ENCODE measurements at places on chromosomes 1 and 21. TPM values are rescaled to one million over a fixed set of nuclear protein-coding genes. Genes with fewer than 3 reads are reported as not detected.

The TRPM2 gene
- total RNA-seq, result not detected

DNA sequence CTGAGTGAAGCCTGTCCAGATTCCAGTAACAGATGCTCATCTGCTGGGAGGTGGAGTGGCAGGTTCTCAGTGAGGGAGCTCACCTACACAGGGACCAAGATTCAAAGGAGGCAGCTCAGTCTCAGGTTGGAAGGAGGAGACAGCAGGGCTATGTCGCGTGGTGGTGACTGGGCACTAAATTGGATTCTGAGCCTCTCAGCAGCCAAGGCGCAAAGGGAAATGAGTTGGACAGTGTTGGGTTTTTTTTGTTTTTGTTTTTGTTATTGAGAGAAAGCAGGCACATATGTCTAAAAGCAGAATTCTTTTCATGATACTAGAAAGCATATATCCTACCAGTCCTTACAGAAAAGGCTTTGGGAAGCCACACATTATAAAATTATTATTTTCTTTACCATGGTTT, 26.2 kb downstream of the UMODL1 start:
- no peak for DNase-seq

- DNase-seq, result peak; percentile 60
Observed at GRCh38 chr21:44295163-44295573, 4.7 kb upstream of the PFKL start.

- no peak for DNase-seq
Observed at GRCh38 chr1:27027575-27028250, 15.1 kb upstream of the TENT5B start.

DNA sequence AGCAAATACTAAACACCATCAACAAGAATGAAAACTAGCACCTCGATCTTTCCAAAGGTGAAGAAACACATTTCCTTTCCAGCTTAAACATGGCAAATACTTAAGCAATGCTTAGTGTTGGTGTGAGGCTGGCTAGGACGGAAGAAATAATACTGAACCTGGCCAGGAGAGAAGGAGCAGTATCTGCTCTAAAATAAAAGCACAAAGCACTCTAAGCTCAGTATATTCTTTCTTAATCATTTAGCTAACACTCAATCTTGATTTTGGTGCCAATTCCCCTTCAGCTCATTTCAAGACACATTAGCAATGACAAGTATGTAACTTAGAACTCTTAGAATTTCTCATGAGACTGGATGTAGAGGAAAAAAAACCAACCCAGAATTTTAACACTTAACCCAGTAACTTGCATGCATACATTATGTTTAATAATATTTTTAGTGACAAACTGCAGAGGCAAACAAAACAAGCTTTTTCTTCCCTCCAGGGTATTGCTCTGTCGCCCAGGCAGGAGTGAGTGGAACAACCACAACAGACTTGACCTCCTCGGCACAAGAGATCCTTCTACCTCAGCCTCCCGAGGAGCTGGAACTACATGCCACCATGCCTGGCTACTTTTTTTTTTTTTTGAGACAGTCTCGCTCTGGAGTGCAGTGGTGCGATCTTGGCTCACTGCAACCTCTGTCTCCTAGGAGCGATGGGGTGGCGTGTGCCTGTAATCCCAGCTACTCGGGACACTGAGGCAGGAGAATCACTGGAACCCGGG, 54.3 kb downstream of the DEGS1 start:
- no peak for DNase-seq

- DNase-seq, result no peak
Observed at GRCh38 chr1:248905662-248906008, 400 bp upstream of the PGBD2 start.

- DNase-seq, result no peak
Observed at GRCh38 chr1:92993581-92993980, 32.3 kb upstream of the DIPK1A start.

The C1orf216 gene
- total RNA-seq, result 21.6 TPM

The ATF3 gene
- total RNA-seq, result 35.3 TPM

The SELP gene
- not detected for total RNA-seq

- DNase-seq, result no peak
Observed at GRCh38 chr1:45730780-45731319, 19.6 kb downstream of the IPP start.

The FCGR3A gene
- total RNA-seq, result not detected

DNA sequence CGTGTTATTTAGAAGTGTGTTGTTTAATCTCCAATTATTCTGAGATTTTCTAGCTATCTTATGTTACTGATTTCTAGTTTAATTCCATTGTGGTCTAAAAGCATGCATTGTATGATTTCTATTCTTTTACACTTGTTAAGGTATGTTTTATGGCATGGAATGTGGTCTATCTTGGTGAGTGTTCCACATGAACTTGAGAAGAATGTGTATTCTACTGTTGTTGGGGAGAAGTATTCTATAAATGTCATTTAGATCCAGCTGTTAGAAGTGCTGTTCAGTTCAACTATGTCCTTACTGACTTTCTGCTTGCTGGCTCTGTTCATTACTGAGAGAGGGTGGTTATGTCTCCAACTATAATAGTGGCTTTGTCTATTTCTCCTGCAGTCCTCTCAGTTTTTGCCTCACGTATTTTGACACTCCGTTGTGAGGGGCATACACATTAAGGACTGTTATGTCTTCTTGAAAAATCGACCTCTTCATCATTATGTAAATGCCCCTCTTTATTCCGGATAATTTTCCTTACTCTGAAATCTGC, 12.0 kb upstream of the PLA2G5 start:
- DNase-seq, result no peak

The GBP3 gene
- not detected for total RNA-seq

The TSTD1 gene
- total RNA-seq, result 24.2 TPM

The GUCA2A gene
- not detected for total RNA-seq

DNA sequence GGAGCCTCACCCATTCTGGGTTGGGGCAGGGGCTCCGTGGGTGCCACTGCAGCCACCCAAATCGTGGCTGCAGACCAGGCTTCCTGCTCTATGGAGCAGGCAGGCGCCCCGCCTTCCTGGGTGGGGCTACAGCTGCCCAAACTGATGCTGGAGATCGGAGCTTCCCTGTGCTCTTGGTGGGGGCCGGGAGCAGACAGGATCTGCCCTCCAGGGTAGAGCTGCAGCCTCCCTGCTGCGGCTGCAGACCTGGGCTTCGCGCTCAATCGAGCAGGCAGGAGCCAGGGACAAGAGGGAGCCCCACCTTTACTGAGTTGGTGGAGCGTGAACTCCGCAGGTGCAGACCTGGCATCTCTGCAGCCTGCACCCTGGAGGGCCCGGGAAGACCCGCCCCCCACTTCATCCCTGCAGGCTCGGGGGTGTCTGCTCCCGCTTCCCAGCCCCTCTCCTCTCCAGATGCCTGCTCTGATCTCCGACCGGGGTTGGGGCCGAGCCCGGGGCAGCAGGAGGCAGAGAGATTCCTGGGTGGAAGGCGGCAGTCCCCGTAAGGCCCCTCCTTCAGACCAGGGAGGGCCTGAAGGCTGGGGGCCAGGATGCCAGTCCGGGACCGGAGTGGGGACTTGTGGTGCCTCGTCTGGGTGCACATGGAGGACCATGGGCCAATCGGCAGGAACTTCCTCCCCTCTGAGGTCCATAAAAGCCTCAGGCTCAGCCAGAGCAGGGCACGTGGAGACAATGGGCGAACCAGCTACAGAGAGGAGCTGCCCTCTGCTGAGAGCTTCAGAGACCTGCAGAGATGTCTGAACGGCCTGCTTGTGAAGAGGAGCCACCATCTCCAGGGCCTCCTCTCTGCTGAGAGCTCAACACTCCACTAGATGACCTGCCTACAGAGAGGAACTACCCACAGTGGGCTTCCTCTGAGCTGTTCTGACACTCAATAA, 359.3 kb downstream of the SMYD3 start:
- no peak for DNase-seq

The ZNF326 gene
- total RNA-seq, result 57.8 TPM

The PKN2 gene
- total RNA-seq, result 39.1 TPM

The THRAP3 gene
- 119 TPM for total RNA-seq

The PAPPA2 gene
- total RNA-seq, result 2.3 TPM

DNA sequence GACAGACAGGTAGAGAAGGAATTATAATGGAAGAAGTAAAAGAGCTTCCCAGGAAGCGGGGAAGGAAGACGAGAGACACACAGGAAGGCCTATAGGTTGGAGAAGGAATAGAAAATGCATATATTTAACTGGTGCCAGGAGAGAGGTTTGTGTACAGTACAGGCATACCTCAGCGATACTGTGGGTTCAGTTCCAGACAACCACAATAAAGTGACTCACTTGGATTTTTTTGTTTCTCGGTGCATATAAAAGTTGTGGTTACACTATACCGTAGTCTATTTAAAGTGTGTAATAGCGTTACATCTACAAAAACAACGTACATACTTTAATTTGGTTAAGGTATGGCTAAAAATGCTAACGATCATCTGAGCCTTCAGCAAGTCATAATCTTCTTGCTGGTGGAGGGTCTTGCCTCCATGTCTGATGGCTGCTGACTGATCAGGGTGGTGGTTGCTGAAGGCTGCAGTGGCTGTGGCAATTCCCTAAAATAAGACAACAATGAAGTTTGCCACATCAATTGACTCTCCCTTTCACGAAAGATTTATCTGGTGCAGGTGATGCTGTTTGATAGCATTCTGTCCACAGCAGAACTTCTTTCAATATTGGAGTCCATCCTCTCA, 16.0 kb downstream of the YARS1 start:
- no peak for DNase-seq

DNA sequence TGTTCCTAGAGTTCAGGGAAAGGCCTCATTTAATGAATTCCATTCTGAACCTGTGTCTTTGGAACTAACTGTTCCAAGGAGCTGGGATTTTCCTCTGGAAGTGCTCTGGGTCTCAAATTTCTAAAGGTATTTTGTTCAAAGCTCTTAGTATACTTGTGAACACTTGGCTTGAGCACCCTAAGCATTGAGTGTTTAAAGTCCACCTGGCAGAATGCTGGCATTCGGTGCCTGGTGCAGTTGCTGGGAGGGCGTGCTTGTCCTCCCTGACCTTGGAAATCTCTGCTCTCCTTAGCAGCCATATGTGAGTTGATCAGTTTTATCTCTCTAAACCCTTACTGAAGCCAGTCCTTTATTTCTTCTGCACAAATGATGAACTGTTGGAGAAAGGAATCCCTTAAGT, 3.0 kb downstream of the MTARC2 start:
- no peak for DNase-seq

The S100A5 gene
- total RNA-seq, result not detected

DNA sequence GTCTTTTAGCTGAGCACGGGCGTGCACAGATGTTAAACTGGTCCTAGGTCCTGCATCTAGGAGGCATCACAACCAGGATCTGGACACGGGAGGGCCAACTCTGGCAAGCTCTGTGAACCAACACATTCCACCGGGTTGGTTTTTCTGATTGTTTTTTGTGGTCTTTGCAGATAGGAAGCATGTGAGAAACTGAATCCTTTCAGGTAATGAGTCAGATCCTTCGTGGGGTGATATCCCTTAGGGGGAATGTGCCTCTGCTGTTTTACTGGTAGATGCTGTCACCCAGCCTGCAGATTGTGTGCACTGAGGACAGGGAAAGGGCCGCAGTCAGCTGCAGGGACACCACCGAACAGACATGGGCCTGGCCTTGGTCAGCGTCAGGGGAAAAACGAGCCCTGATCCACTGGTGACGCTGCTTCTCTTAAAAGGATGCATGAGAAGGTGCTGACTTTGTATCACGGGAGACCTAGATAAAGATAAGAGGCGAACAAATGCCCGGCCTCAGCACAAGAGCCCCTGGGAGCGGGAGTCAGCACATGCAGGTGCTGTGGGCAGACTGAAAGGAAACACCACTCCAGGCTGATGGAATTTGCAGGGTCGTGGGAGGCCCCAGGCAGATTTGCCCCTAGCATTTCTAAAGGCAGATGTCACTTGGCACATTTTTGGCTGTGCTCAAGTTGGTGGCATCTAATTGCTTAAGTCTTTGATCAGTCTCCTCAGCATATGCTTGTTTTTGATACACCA, 51.1 kb downstream of the DOP1B start:
- DNase-seq, result no peak

- DNase-seq, result no peak
Observed at GRCh38 chr1:248277876-248278275, at the start of gene OR2T33. Gene OR2T33, minus strand, starts transcription at chr1:248277976. Its CDS starts 4,162 bp downstream, at chr1:248273814.

- no peak for DNase-seq
Observed at GRCh38 chr21:29509121-29509520, 210.4 kb downstream of the BACH1 start.

DNA sequence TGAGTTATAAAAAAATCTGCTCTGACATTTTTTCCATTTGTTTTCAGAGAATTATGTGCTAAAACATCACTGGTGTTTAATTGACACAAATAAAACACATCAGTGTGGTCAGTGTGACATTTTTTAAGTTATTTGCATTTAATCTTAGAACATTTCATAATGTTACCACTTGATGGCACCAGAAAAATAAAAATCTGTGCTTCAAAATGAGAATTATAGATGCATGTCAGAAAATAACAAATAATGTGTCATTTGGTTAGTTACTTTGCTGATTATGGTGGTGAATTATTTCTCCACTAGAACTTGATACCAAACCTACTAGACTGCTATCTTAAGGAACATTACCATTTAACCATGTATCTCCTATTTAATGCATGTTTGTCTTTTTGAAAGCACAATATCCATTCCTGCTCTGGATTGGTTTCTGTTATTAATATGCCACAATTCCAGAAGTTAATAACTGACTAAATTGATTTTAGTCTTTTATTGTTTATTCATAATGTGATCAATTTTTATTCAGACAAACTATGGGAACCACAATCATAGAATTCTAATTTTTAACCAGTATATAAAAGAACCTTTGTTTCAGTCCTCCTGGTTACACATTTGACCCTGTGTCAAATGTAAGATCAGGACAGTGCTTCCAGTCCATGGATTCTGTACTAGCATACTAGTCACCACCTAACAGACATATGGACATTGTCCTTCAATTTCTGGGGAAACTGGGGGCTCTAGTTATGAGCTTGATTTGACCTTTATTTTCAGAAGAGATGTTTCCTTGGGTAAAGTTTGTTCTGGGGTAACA, 81.0 kb downstream of the RPS6KC1 start:
- no peak for DNase-seq

GRCh38 chr1:184260382-184260781, 126.4 kb upstream of the C1orf21 start:
- DNase-seq, result no peak

DNA sequence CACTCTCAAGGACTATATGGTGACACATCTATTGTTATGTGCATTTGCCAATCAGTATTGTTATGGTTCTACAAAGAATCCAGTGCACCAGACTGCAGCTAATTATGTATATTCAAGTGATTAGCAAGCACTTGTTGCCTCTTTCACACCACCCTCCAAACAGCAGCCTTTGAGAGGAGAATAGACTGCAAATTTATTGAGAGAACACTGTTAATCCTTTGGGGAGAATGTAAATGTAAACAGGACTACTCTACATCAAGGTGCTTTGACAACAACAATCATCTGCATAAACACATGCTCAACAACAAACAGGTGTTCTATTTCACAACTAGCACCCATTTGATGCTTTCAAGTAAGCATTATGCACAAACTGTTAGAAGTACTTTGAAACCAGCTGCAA, 117.4 kb downstream of the AKT3 start:
- no peak for DNase-seq

The ST3GAL3 gene
- total RNA-seq, result 16.5 TPM

- peak; percentile 89 for DNase-seq
Observed at GRCh38 chr1:205356440-205357139, at the start of gene KLHDC8A. Gene KLHDC8A, minus strand, starts transcription at chr1:205356922. Its CDS starts 13,318 bp downstream, at chr1:205343604.

The CD1C gene
- not detected for total RNA-seq

All from glutamatergic neuron (in vitro differentiated cells).